ENCODE measurements at places on chromosomes 12 and 14. TPM values are rescaled to one million over a fixed set of nuclear protein-coding genes. Genes with fewer than 3 reads are reported as not detected.

Gene PPM1H
- 6.6 TPM for total RNA-seq

Gene PDZRN4
- 4.0 TPM for total RNA-seq

Gene GYS2
- total RNA-seq, result 0.32 TPM

Gene PLEKHD1
- 3.5 TPM for total RNA-seq

Gene LPAR5
- 9.2 TPM for total RNA-seq

Gene BICDL1
- 129 TPM for total RNA-seq

Gene RNASE3
- total RNA-seq, result not detected

Gene RIN3
- 10.4 TPM for total RNA-seq

Gene LRTM2
- total RNA-seq, result not detected

Gene ESPL1
- 10.6 TPM for total RNA-seq

Gene SOX5
- total RNA-seq, result 26.8 TPM

Gene GZMH
- not detected for total RNA-seq

Gene BLOC1S1
- total RNA-seq, result 149 TPM

Gene TBX3
- 23.4 TPM for total RNA-seq

All from suprapubic skin (tissue), 4 donors.